Progenitor cell of endocrine pancreas (in vitro differentiated cells): ENCODE measurements at places on chromosomes 1 and 21.
A peak's percentile ranks its signal among the peaks of the same experiment; 100 is the strongest.

- H3K27me3 ChIP-seq: no peaks in the 10 kb centered on the region
- H3K4me3 ChIP-seq: no peak overlapping the region
- peaks cover 14% of the 10 kb centered on the region for H3K4me1 ChIP-seq
- peaks cover 27% of the 10 kb centered on the region for H3K36me3 ChIP-seq
- peak overlapping the region; percentile 90 for H3K27ac ChIP-seq
- no peak for DNase-seq
Measured at GRCh38 chr1:32063261-32063681, 9.5 kb upstream of the TMEM39B start.

- no peaks in the 10 kb centered on the region for H3K27me3 ChIP-seq
- peaks cover 2% of the 10 kb centered on the region for H3K4me1 ChIP-seq
- no peaks in the 10 kb centered on the region for H3K36me3 ChIP-seq
- no peak overlapping the region for H3K27ac ChIP-seq
- DNase-seq: no peak
Measured at GRCh38 chr1:244164511-244164890, 113.4 kb downstream of the ZBTB18 start.

DNA sequence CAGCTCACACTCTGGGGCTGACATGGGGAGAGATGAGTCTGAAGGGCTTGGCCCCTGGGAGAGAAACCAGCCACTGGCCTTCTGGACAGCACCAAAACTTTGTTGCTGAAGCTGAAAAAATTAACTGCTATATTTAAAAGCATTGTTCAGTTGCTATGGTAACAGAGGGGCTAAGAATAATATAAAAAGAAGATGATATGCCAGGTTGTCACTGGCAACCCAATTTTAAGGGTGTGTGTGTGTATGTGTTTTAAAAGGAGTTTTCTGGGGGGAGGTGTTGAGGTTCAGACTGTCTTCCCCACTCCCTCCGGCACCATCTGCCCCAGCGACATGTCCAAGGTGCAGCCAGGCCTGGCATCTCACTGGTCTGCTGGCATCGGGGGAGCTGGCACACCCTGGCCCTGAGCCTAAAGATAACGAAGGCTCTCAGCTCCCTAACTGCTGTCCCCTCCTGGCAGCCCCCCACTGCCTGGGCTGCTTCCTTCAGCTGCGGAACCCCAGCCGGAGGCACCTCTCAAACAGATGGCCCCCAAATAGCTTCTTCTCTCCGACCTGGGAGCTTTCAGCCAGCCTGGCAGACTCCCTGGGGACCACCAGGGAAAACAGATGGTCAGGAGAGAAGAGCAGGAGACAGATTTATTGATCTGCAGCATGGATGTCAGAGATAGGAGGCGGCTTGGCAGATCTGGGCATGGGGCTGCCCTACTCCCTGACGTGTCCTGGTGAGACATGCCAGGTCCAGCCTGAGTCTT, 203.9 kb downstream of the HIVEP3 start:
- H3K36me3 ChIP-seq: no peaks in the 10 kb centered on the region
- no peak overlapping the region for H3K4me3 ChIP-seq
- peaks cover 10% of the 10 kb centered on the region for H3K27me3 ChIP-seq
- H3K4me1 ChIP-seq: peaks cover 5% of the 10 kb centered on the region

DNA sequence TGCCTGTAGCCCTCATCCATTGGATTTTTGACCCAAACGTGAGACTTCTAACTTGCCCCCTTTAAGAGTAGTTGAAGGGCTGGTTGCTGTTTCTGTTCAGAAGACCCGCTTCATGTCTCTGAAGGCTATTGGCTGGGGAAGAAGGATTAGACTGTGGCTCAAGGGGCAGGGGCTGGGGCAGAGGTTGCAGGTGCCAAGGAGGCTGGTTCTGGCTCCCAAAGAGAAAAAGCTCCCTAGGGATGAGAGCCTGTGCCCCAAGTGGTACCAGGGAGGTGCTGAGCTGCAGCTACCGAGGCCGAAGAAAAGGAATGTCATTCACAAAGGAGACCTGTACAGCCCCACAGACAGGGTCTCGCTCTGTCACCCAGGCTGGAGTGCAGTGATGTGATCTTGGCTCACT, 5.8 kb downstream of the WNT3A start:
- no peak overlapping the region for H3K4me3 ChIP-seq
- no peak overlapping the region for H3K27ac ChIP-seq
- no peaks in the 10 kb centered on the region for H3K4me1 ChIP-seq
- no peaks in the 10 kb centered on the region for H3K36me3 ChIP-seq

DNA sequence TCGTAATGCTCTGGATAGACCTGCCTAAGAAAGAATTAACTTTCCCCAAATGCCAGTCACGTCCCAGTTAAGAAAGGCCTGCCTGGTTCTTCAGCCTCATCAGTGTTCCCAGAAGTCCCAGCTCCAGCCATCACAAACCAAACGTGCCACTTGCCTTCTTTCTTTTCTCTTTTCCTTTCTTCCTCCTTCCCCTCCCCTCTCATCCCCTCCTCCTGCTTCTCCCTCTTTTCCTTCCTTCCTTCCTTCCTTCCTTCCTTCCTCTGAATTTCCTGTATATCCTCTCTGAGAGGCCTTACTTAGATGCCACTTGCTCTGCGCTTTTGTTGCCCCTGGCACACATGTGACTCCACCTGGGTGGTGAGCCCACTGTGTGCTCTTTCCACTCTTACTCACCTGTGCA, 228.2 kb downstream of the NFIA start:
- H3K4me1 ChIP-seq: no peaks in the 10 kb centered on the region
- no peak overlapping the region for H3K4me3 ChIP-seq
- DNase-seq: no peak
- no peaks in the 10 kb centered on the region for H3K36me3 ChIP-seq
- H3K27me3 ChIP-seq: peaks cover 32% of the 10 kb centered on the region
- no peak overlapping the region for H3K27ac ChIP-seq

GRCh38 chr1:115680730-115681111, 39.0 kb downstream of the VANGL1 start:
- peaks cover 12% of the 10 kb centered on the region for H3K4me1 ChIP-seq
- no peaks in the 10 kb centered on the region for H3K27me3 ChIP-seq
- no peak overlapping the region for H3K27ac ChIP-seq
- DNase-seq: no peak

GRCh38 chr1:183194527-183195141, 8.6 kb downstream of the LAMC2 start:
- no peaks in the 10 kb centered on the region for H3K36me3 ChIP-seq
- H3K27ac ChIP-seq: no peak overlapping the region
- no peak overlapping the region for H3K4me3 ChIP-seq

- DNase-seq: no peak
- no peak overlapping the region for H3K4me3 ChIP-seq
- no peaks in the 10 kb centered on the region for H3K27me3 ChIP-seq
- peak overlapping the region; percentile 10 for H3K27ac ChIP-seq
Measured at GRCh38 chr1:162882248-162882674, 21.3 kb upstream of the CCDC190 start.

- DNase-seq: no peak
- no peaks in the 10 kb centered on the region for H3K4me1 ChIP-seq
- no peaks in the 10 kb centered on the region for H3K27me3 ChIP-seq
Measured at GRCh38 chr1:11207898-11208611, 18.9 kb downstream of the ANGPTL7 start.

GRCh38 chr1:9442986-9443385, 96.3 kb upstream of the SLC25A33 start:
- H3K4me1 ChIP-seq: peaks cover 33% of the 10 kb centered on the region
- peaks cover 3% of the 10 kb centered on the region for H3K27me3 ChIP-seq
- no peak for DNase-seq
- H3K36me3 ChIP-seq: no peaks in the 10 kb centered on the region
- no peak overlapping the region for H3K4me3 ChIP-seq

DNA sequence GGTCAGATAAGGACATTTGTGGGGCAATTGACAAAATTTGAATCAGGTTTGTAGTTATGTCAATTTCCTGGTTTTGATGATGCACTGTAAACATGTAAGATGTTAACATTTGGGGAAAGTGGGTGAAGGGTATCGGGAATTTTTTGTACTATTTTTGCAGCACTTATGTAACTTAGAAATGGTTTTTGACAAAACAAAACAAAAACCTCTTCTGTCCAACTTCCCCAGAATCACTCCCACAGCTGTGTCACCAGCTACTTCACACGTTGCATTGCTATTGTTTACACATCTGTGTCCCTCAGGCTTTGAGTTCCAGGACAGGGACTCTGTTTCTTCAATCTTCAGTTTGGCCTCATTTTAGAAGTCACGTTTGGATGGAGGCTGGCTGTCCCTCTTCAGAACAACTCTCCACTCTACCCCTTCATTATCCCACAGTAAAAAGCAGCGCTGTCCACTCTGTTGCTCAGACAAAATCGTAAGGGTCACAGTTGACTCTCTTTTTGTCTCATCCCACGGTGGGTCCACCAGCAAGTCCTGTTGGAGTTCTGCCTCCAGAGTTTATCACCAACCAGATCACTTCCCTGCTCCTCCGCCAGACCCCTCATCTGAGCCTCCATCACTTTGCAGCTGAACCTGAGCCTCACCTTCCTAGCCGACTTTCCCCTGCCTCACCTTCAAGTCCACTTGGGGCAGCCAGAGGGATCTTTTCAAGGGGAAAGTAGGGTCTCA, 63.2 kb downstream of the NENF start:
- no peak overlapping the region for H3K4me3 ChIP-seq
- peaks cover 26% of the 10 kb centered on the region for H3K27me3 ChIP-seq
- DNase-seq: no peak

DNA sequence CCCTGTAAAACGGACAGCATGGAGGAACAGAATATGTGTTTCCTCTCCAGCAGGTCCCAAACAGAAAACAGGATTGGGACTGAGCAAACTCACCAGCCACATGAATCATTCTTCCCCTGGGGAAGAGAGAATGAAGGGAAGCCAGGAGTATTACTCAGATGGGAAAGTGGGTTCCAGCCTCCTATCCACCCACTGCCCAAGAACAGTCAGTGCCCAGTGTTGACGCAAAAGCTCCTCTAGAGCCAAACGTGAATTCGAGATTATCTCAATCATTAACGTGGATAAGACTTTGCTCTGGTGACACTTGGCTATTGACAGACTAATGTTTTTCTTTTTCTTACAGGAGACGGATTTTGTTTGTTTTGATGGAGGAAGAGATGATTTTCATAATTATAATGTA, 9.3 kb downstream of the MIA3 start:
- H3K27me3 ChIP-seq: no peaks in the 10 kb centered on the region
- peaks cover 21% of the 10 kb centered on the region for H3K36me3 ChIP-seq
- no peak overlapping the region for H3K27ac ChIP-seq
- no peak overlapping the region for H3K4me3 ChIP-seq
- DNase-seq: no peak

- H3K4me1 ChIP-seq: peaks cover 4% of the 10 kb centered on the region
- no peaks in the 10 kb centered on the region for H3K27me3 ChIP-seq
- no peak for DNase-seq
- no peak overlapping the region for H3K27ac ChIP-seq
Measured at GRCh38 chr1:245802941-245803665, 648.3 kb downstream of the KIF26B start.

GRCh38 chr1:70675737-70676156, 264.7 kb downstream of the CTH start:
- H3K4me3 ChIP-seq: no peak overlapping the region
- peak overlapping the region; percentile 63 for H3K27ac ChIP-seq
- H3K27me3 ChIP-seq: no peaks in the 10 kb centered on the region
- no peak for DNase-seq
- no peaks in the 10 kb centered on the region for H3K36me3 ChIP-seq

DNA sequence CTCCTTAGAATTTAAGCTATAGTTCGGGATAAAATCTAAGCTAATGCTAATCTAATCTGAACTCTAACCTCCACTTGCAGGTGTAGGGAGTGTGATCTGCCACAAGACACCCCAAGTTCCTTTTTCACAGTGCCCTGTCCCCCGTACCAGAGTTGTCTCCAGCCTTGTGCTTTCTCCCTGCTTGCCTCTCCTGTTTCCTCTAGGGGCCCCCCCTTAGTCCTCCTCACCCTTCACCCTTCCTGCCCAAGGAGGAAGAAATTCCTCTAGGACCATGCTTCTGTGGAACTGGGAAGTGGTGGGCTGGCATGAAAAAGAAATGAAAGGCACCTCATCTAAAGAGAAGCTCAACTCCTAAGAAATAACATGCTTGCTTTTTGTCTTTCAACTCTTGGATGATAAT, 50.2 kb upstream of the BCL9 start:
- H3K36me3 ChIP-seq: no peaks in the 10 kb centered on the region
- H3K4me1 ChIP-seq: no peaks in the 10 kb centered on the region
- no peak for DNase-seq

- no peak overlapping the region for H3K4me3 ChIP-seq
- H3K27ac ChIP-seq: no peak overlapping the region
- DNase-seq: no peak
- H3K4me1 ChIP-seq: no peaks in the 10 kb centered on the region
Measured at GRCh38 chr1:213596729-213597128, 391.0 kb upstream of the PROX1 start.

DNA sequence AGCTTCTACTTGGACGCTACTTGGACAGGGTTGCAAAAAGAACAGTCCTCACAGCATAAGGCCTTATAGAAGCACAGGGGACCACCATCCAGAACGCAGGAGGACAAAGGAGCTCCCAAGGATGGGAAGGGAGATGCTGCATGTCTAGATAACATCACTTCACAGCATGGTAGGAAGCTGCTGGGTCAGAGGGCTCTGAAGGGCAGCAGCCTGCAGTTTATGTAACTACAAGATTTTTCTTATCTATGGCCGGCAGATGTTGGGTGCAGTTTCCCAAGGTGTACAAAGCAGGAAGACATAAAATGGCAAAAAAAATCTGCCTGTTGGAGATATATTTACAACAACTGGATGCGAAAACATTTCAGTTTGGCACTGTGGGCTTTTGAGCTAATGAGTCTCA, 45.3 kb upstream of the SLC5A9 start:
- H3K27me3 ChIP-seq: no peaks in the 10 kb centered on the region
- H3K36me3 ChIP-seq: no peaks in the 10 kb centered on the region
- H3K27ac ChIP-seq: no peak overlapping the region
- H3K4me1 ChIP-seq: peaks cover 4% of the 10 kb centered on the region

- H3K27ac ChIP-seq: no peak overlapping the region
- H3K4me3 ChIP-seq: no peak overlapping the region
- H3K36me3 ChIP-seq: no peaks in the 10 kb centered on the region
- no peaks in the 10 kb centered on the region for H3K27me3 ChIP-seq
- DNase-seq: no peak
- H3K4me1 ChIP-seq: peaks cover 3% of the 10 kb centered on the region
Measured at GRCh38 chr1:69700770-69701169, 133.0 kb downstream of the LRRC7 start.

DNA sequence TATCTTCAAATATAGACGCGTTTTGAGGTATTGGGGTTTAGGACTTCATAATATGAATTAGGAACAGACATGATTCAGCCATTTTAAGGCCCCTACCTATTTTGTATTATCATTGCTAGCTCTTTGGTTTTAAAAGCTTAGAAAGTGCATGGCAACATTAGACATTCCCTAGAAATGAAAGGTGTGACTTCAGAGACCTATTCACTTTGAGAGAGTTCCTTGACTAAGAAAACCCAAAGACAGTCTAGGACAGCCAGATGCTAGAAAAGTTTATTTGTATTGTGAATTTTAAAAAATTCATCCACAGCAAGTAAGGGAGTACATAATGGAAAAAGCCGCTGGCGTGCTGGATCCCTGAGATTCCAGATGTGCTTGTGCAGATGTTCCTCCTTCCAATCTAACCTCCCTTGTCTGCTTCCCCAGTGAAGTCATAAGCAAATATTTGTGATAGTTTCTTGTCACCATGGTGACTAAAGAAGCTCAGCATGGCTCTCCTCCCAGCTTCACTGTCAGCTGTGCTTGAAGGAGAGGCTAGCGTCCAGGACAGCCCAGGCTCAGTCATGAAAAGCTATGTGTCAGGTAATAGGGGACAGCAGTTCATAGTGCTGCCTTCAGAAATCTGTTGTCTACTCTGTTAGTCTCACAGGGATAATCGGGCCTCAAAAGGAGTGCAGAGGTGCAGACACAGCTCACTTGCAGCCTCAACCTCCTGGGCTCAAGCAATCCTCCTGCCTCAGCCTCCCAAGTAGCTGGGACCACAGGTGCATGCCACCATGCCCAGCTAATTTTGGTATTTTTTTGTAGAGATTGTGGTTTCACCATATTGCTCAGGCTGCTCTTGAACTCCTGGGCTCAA, 34.8 kb downstream of the KPNA6 start:
- H3K36me3 ChIP-seq: peaks cover 2% of the 10 kb centered on the region
- H3K4me3 ChIP-seq: no peak overlapping the region
- peaks cover 19% of the 10 kb centered on the region for H3K4me1 ChIP-seq
- no peaks in the 10 kb centered on the region for H3K27me3 ChIP-seq
- peak overlapping the region; percentile 73 for H3K27ac ChIP-seq
- DNase-seq: no peak
